ENCODE measurements at places on chromosomes 12 and 14.

DNA sequence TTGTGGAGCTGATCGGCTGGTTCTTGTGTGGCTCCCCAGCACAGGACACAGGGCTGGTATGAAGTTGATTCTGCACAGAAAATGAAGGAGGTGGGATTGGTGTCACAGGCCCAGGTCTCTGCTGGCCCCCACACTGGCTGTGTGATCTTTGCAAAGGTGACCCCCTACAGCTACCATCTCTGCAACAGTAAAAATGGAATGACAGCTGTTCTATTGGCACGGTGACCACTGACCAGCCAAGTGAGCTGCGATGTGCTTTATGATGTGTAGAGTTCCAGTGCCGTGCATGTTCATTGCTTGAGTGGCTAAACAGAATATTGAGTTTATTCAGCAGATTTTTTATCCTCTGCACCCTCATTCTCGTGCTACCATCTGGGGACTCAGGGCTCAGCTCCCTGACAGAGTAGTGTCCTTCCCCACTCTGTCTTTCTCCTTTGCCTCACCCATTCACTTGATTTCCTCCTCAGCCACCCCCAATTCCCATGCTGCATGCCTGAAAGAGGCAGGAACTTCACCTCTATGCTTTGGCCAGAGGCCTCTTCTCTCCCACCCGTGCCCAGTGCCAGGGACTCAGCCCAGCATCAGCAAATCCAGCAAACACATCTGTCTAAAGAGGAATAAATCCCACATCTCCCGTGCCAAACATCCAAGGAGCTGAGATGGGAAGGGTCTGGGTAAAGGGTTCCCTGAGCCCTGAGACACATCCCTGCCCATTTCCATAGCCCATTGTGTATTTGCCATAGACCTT is 21.2 kb downstream of the C14orf132 start:
- no peak for DNase-seq

DNA sequence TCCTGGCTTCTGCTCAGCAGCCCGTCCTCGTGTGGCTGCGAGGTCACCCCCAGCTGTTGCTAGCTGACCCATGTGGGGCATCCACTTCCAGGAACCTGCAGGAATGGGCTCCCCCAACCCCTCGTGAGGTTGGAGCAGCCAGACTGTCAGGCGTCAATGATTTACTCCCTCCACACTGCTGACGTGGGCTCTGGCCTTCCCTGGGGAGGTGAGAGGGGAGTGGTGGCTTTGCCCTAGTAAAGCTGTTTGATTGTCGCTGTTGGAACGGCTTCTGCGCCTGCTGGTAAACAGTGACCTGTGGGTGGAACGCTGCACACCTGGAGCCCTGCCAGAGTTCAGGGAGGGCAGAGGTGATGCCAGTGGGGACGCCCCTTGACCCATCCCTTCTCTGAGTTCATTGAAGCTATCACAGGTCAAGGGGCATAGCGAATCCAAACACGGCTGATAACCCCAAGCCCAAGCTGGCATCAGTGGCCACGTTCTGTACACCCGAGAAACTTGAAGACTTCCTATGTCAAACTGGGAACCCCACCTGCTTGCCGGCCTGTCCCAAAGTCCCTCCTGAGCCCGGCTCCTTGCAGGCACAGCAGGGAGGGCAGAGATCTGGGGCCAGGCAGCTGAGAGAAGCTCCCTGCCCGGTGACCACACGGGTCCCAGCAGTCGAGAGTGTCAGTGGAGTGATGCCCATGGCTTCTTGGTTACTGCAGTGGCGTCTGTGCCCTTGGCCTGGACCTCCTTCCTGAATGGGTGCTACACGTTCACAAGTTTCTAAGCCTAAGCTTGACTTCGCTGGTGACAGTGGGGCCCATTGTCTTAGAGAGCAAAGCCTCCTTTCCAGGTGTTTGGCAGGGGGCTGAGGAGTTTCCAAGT is 2.7 kb downstream of the ASPG start:
- DNase-seq: no peak

- DNase-seq: no peak
Measured at GRCh38 chr12:49689785-49690184, 17.4 kb downstream of the FMNL3 start.

DNA sequence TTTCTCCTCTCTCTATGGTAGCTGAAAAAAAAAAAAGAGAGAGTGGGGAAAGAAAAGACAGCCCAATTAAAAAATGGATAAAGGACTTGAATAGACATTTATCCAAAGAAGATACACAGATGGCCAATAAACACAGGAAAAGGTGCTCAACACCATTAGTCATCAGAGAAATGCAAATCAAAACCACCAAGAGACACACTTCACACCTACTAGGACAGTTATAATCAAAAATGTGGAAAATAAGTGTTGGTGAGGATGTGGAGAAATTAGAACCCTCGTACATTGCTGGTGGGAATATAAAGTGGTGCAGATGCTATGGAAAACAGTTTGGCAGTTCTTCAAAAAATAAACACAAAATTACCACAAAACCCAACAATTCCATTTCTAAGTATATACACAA is 172.4 kb upstream of the GRIN2B start:
- DNase-seq: no peak

GRCh38 chr14:90398315-90398839 is 1.5 kb downstream of the CALM1 start:
- DNase-seq: peak; percentile 25

DNA sequence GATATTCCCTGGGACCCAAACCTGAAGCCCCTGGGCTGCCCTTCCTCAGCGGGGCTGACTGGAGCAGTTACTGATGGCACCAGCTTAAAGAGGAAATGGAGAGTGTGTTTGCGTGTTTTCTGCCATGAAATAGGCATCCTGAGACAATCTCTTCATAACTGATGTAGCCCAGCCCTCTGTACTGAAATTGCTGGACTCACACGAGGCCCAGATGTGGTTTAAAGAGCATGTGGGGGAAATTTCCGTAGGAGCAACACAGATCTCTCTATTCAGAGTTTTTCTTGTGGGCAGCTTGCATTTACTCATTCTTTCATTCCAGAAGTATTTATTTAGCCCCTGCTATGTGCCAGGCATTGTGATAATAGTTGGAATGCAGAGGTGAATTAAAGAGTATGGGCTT is 782.1 kb upstream of the TBX3 start:
- DNase-seq: no peak

DNA sequence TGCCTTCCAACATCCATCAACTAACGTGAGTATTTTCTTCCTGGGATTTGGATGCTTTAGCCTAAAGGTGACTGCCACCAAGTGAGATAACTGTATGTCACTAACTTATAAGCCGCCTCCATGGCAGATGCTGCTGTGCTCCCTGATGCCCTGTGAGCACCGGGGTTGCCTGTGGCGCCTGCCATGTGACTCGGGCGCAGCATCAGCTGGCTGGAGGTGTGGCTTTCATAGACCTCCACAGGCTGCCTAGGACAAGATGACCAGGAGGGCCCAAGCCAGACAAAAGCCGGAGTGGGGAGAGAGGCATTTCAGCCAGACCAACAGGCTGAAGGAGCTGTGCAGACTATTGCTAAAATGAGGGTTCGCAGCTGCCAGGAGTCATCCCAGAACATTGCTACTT is 55.7 kb downstream of the ANAPC7 start:
- DNase-seq: no peak

GRCh38 chr12:52926596-52927234 is 21.8 kb upstream of the KRT8 start:
- no peak for DNase-seq

GRCh38 chr14:88792473-88793258 is at the start of gene EML5:
TSS of gene EML5 (minus strand) at chr14:88792953. CDS start at chr14:88792503, 450 bp downstream.
- peak; percentile 70 for DNase-seq

GRCh38 chr12:131593406-131593805 is 117.5 kb upstream of the SFSWAP start:
- DNase-seq: no peak

- no peak for DNase-seq
Measured at GRCh38 chr12:54138219-54138618, 50.6 kb downstream of the SMUG1 start.

- no peak for DNase-seq
Measured at GRCh38 chr12:68505970-68506369, 104.7 kb upstream of the RAP1B start.

GRCh38 chr12:52419656-52420055 is 13.5 kb upstream of the KRT82 start:
- DNase-seq: no peak

GRCh38 chr12:88918161-88918560 is 337.9 kb upstream of the KITLG start:
- DNase-seq: no peak

DNA sequence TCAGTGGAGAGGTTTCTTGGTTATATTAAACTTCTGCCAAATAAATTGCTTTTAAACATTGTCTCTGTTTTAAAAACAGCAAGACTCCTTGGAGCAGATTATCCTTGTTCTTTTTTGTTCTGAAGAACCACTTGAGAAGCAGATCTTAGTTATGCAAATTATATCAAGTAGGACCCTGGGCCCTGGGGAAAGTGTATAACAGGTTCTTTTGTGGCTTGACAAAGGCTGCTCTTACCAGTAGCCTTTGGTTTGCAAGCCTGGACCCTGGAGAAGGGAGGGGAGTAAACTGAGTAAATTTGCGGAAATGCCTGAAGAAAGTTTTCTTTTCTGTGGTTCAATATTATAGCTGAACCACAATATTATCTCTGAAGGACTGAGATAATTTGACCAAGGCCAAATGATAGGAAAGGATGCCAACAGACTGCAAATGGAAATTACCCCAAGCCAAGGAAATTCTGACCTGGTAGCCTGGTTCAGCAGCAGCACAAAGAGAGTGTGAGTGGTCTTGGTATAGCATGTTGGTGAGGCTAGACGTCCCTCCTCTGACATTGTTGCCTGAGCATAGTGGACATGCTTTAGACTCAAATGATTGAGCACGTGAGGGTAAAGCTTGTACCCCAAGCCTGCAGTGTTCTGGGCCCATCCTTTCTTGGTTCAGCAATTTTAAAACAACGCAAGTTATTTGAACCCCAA is 30.4 kb upstream of the SIX1 start:
- DNase-seq: no peak

DNA sequence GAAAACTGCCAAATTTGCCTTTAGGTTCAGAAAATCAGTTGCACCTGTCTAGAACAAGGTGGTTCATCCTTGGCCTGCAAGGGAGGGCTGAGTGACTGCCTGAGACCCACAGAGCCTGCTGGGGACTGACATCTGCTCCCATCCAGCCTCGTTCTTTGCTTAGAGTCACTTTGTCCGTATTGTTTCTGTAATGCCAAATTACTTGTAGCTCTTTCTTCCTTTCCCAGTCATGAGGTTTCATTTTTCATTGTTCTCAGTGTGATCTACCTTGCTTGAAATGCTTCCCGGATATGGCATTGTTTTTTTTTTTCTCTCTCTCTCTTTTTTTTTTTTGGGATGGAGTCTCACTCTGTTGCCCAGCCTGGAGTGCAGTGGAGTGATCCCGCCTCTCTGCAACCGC is 21.3 kb downstream of the TSPAN9 start:
- DNase-seq: no peak

DNA sequence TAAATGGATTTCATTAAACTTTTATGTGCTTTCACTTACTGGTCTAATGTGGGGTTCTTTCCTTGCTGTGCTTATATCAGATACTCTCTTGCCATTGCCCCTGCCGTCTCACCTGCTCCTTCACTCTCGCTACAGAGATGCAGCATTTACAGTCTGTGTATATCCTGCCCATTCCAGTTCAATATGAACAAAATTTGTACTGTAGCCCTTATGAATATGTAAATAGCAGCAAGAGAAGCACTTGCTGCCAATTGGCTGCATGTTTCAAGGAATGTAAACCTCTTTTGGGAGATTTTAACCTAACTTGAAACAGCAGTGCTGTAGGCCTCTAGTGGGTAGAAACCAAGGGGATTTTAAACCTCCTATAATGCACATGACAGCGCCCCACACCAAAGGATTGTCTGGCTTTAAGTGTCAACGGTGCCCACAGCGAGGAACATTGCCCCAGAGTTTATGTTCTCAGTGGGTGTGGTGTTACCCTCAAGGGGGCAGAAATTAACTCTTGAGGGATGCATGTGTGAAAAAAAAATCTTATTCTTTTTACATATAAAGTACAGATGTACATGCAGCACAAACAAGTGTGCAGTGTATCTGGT is 19.1 kb downstream of the PCNX1 start:
- DNase-seq: no peak

- DNase-seq: no peak
Measured at GRCh38 chr12:55659486-55660385, 23.0 kb downstream of the OR10P1 start.

DNA sequence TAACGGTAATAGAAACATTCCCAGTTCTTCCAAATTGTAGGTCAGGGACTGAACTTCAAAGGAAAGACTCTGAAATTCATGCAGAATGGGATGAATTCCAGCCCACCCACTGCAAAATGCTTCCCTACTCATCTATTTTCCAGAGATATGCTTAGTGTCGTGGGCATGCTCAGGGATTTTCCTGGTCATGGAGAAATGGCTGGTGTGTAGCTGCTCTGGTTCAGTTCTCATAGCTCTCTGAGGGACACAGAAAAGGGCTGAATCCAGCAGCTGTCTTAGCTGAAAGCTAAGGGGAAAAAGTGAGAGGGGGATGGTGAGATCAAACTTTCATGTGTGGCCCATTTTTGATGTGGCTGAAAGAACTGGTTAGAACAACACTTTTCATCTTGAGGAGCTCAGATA is 72.9 kb upstream of the KRAS start:
- no peak for DNase-seq

- no peak for DNase-seq
Measured at GRCh38 chr14:92633274-92633616, 115.2 kb downstream of the LGMN start.

DNA sequence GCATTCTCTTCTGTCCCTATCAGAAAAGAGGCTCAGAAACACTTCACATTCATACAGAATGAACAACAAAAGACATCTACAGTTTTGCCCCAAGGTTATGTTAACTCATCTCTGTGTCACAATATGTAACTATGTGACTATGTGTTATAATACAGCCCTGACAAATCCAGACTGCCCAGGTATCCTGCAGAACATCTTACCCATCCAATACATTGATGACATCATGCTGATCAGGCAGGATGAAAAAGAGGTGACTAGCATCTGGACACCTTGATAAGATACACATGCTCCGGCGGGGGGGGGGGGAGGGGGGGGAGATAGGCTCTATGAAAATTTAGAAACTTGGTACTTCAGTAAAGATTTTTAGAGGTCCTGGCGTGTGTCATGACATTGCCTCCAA is 8.3 kb upstream of the GNS start:
- no peak for DNase-seq

- no peak for DNase-seq
Measured at GRCh38 chr14:66216763-66217162, 269.4 kb upstream of the CCDC196 start.

- DNase-seq: no peak
Measured at GRCh38 chr14:103530390-103530789, 1.4 kb downstream of the TRMT61A start.
